ENCODE measurements at places on chromosomes 6 and 20.

GRCh38 chr6:12058172-12058961, 46.3 kb downstream of the HIVEP1 start:
- DNase-seq = no peak

DNA sequence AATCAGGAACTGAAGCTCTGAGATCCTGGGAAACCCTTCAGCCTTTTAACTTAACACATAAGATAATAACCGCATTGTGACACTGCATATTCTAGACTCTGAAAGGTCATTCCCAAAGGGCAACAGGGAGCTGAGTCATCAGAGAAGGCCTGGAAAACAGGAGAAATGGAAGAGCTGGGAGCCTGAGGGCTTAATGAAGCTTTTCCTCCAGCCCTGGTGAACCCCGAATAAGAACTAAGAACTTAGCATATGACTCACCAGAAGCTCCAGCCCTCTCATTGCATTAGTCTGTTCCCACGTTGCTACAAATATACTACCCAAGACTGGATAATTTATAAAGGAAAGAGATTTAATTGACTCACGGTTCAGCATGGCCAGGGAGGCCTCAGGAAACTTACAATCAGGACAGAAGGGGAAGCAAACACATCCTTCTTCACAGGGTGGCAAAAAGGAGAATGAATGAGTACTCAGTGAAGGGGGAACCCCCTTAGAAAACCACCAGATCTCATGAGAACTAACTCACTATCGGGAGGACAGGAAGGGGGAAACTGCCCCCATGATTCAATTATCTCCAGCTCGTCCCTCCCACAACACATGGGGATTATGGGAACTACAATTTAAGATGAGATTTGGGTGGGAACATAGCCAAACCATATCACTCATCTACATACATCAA, 648.5 kb downstream of the TFAP2A start:
- no peak for DNase-seq

DNA sequence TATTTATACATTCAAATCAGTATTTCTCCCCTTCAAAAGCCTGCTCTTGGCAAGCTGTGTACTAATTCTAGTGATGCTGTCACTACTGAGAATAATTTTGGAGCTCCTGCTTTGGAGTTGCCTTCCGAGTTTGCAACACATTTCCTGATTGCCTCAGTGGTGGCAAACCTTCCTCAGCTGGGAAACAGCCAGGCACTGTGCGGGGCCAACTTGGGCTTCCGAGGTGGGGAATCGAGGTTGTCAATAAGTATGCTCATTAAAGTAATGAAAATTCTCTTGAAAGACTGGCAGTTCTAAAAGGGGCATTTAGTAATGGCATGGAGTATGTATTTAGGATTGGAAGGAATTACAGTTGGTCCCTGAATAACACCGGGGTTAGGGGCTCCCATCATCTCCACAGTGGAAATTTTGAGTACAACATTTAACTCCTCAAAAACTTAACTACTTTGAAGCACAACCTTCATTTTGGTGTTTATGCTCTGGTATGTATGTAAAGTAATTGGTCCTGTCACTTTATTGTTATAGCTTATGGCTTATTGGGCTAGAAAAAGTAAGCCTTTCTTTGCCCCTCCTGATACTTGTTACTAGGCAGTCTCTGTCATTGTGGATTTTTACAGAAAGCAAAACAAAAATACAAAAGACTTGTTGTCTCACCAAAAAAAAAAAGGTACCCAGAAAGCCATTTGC, 2.7 kb downstream of the PAQR8 start:
- no peak for DNase-seq

GRCh38 chr6:102438171-102438570, 1044.7 kb downstream of the GRIK2 start:
- DNase-seq = no peak

DNA sequence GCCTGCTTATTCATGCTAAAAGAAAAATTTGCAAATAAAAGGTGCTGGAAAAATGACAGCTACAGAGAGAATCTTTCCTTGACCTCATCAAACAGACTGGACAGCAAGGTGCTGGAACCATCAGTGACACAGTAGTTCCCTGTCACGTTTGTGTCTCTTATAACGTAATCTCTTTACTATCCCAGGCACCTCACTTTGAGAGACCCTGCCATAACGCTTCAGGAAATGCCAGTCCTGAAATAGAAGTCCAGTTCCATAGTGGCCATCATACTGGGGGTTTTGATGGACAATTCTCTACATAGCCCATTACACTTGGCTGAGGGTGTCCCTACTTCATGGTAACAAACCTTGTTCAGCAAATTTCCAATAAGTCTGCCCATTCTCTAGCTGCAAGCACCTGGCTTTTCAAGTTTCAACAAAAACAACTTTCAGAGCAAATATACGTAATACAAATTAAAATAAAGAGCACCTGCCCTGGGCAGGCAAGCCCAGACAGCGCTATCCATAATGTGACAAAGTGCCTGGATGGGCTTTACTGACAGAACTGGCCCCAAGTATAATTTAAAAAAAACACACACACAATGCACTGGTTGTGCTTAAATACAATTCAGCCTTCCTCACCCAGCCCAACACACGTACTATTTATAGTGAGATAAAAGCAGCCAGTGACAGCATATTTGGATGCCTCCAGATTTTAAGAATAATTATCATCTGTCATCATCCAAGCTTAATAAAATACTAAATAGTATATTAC, 38.7 kb downstream of the CNKSR3 start:
- DNase-seq = no peak

GRCh38 chr6:68695838-68696237, 60.8 kb downstream of the ADGRB3 start:
- DNase-seq = no peak

- DNase-seq = no peak
Measured at GRCh38 chr20:58822149-58822548, 28.6 kb downstream of the GNAS-AS1 start.

GRCh38 chr6:89680150-89680549, 41.6 kb upstream of the LYRM2 start:
- DNase-seq = no peak

GRCh38 chr6:158232316-158233213, 64.4 kb downstream of the GTF2H5 start:
- peak; percentile 24 for DNase-seq

- DNase-seq = peak; percentile 52
Measured at GRCh38 chr20:32249030-32249738, 28.3 kb upstream of the KIF3B start.

DNA sequence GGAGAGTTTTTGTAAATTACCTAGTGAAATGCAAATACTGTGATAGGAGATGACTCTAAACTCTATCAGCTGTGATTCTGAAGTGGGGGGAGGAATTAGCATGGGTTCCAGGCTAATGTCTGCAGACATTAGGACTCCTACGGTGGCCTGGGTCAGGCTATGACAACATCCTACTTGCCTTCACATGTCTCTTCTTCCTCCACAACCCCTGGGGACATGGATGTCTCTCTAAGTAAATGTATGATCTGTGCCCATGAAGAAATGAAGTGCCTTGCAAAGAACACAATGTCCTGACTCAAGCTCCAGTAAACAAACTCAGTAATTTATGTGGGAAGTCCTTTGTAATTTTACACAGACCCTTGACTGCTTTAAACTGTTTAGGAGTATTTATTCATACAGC, 165.8 kb upstream of the EEF1E1 start:
- no peak for DNase-seq

GRCh38 chr6:75103431-75103830, 102.4 kb downstream of the COL12A1 start:
- no peak for DNase-seq

GRCh38 chr20:8402798-8403197, 270.7 kb downstream of the PLCB1 start:
- no peak for DNase-seq

DNA sequence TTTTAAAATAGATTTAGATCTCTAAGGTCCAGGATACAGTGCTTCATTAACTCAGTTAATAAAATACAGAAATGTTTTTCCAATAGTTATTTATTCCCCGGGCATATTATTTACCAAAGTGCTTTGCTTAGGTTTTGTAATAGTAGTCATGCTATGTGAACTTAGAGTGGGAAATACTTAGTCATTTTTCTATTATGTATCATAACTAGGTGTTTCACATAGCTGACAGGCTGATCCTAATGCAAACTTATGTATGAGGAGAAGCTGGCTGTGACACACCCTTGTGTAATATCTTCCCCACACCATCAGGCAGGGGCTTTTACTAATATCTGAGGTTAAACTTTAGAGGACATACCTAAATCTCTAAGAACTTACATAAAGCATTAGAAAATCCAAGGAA, 277.7 kb upstream of the RIMS1 start:
- DNase-seq = no peak

- no peak for DNase-seq
Measured at GRCh38 chr6:134683783-134684422, 266.0 kb downstream of the ALDH8A1 start.

DNA sequence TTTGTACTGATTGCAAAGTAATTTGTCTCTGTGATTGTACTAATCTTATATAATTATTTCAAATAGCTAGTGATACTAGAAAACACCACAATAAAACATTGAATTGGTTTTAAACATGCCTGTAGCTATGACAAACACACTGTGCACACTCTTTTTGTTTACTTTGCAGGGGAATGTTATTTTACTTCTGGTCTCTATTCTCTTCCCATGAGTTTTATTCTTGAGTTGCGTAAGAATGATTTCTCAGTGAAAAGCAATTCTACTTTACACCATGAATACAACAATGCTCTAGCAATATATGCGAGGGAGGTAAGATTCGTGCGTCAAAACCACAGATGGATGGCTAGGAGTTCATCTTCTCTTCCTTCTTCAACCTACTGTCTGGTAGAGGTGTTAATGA, 68.4 kb upstream of the PHACTR1 start:
- no peak for DNase-seq

- no peak for DNase-seq
Measured at GRCh38 chr20:61772828-61773631, 292.7 kb downstream of the TAF4 start.

DNA sequence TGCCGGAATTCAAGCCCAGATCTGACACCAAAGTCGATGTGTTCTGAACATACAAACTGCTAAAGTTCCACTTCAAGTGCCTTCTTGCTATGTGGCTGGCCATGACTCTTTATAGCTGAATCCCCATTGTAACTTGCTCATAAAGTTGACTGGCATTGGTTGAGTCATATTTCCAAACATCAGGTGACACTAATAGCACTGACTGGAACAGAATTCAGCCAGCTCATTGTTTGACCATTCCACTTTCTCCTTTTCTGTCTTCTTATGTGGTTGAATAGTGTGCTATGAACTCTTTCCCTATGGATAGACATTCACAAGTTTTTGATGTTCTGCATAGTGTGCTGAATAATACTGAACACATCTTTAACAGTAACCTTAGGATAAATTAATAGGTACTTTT, 266.2 kb upstream of the ZFP64 start:
- no peak for DNase-seq
